ENCODE measurements at places on chromosomes 5 and 9. TPM values are rescaled to one million over a fixed set of nuclear protein-coding genes. Genes with fewer than 3 reads are reported as not detected.

Gene DMRT1
- polyA plus RNA-seq = not detected

Gene FAM81B
- 9.1 TPM for polyA plus RNA-seq

Gene IFNA16
- not detected for polyA plus RNA-seq

Gene AOPEP
- polyA plus RNA-seq = 192 TPM

Gene CTSV
- polyA plus RNA-seq = 0.15 TPM

Gene OR2V2
- polyA plus RNA-seq = not detected

Gene WHRN
- 0.58 TPM for polyA plus RNA-seq

Gene GABRA1
- not detected for polyA plus RNA-seq

Gene KIF12
- not detected for polyA plus RNA-seq

Gene QRFP
- polyA plus RNA-seq = not detected

GRCh38 chr9:84736536-84736935, 67.0 kb downstream of the NTRK2 start:
- H3K27ac ChIP-seq = no peak overlapping the region
- H3K36me3 ChIP-seq = no peaks in the 10 kb centered on the region
- H3K4me3 ChIP-seq = no peak overlapping the region
- H3K4me1 ChIP-seq = no peaks in the 10 kb centered on the region

GRCh38 chr9:133277467-133277866, 2.5 kb upstream of the ABO start:
- no peaks in the 10 kb centered on the region for H3K36me3 ChIP-seq
- H3K27ac ChIP-seq = no peak overlapping the region
- H3K4me1 ChIP-seq = peaks cover 23% of the 10 kb centered on the region

- no peak overlapping the region for H3K27ac ChIP-seq
- DNase-seq = no peak
- H3K27me3 ChIP-seq = no peaks in the 10 kb centered on the region
- no peaks in the 10 kb centered on the region for H3K4me1 ChIP-seq
- no peaks in the 10 kb centered on the region for H3K36me3 ChIP-seq
These were observed 258.9 kb upstream of the TLE4 start for GRCh38 chr9:79312686-79313421.

- DNase-seq = no peak
- no peaks in the 10 kb centered on the region for H3K36me3 ChIP-seq
- H3K27me3 ChIP-seq = no peaks in the 10 kb centered on the region
- H3K4me1 ChIP-seq = peaks cover 96% of the 10 kb centered on the region
- peak overlapping the region; percentile 99 for H3K27ac ChIP-seq
These were observed 24.0 kb upstream of the SYNPO start for GRCh38 chr5:150616506-150616905.

GRCh38 chr5:57259704-57260103, 85.8 kb downstream of the GPBP1 start:
- H3K36me3 ChIP-seq = peaks cover 24% of the 10 kb centered on the region
- DNase-seq = no peak
- H3K27ac ChIP-seq = no peak overlapping the region
- no peak overlapping the region for H3K4me3 ChIP-seq
- no peaks in the 10 kb centered on the region for H3K4me1 ChIP-seq

- H3K4me3 ChIP-seq = no peak overlapping the region
- no peak for DNase-seq
- H3K36me3 ChIP-seq = no peaks in the 10 kb centered on the region
- no peaks in the 10 kb centered on the region for H3K4me1 ChIP-seq
These were observed 3.4 kb downstream of the LMNB1 start for GRCh38 chr5:126780165-126780827.

DNA sequence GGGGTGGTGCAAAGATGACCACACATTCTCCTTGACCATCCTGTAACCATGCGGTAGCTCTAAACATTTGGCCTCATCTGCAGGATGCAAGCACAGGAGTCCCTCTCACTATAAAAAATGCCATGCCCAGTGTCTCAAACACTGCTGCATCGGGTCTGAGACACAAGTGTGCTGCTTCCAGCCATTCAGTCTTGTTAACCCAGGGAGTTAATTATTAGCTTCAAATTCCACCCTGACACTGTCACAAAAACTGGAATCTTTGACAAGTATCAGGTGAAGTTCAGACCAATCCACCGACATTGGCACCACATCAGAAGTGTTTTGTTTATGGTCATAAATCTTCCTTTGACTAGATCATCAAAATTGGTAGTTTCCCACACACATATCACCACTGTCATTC, 119.1 kb upstream of the RASEF start:
- no peaks in the 10 kb centered on the region for H3K27me3 ChIP-seq
- H3K4me3 ChIP-seq = no peak overlapping the region
- peaks cover 5% of the 10 kb centered on the region for H3K4me1 ChIP-seq
- no peak for DNase-seq
- no peak overlapping the region for H3K27ac ChIP-seq

- peaks cover 36% of the 10 kb centered on the region for H3K4me1 ChIP-seq
- H3K36me3 ChIP-seq = no peaks in the 10 kb centered on the region
- no peak overlapping the region for H3K27ac ChIP-seq
These were observed 183.7 kb downstream of the KDM4C start for GRCh38 chr9:6941501-6941900.

DNA sequence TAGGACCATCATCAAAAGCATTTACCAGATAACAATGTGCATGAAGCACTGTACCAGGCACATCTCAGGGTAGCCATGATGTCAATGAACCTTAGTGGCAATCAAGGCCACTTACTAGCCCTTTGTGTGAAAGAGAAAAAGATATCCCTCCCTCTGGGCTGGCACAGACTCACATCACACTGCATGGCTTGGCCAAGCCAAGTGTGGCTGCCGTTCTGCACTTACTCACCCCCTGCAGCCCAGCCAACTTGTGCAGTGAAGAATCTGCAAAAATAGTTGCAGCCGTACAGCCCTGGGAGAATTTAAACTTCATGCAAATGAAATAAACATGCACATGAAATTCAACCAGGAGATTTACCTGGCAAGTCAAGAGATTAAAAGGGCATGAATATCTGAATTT, 333.5 kb downstream of the DEPDC1B start:
- no peak for DNase-seq
- H3K4me3 ChIP-seq = no peak overlapping the region
- H3K4me1 ChIP-seq = no peaks in the 10 kb centered on the region
- H3K36me3 ChIP-seq = no peaks in the 10 kb centered on the region

GRCh38 chr9:128022886-128023285, 42.1 kb upstream of the EEIG1 start:
- no peaks in the 10 kb centered on the region for H3K36me3 ChIP-seq
- H3K27me3 ChIP-seq = no peaks in the 10 kb centered on the region
- peaks cover 52% of the 10 kb centered on the region for H3K4me1 ChIP-seq
- no peak overlapping the region for H3K4me3 ChIP-seq
- no peak for DNase-seq

- H3K27me3 ChIP-seq = no peaks in the 10 kb centered on the region
- no peak overlapping the region for H3K4me3 ChIP-seq
- no peaks in the 10 kb centered on the region for H3K36me3 ChIP-seq
- H3K27ac ChIP-seq = no peak overlapping the region
- H3K4me1 ChIP-seq = no peaks in the 10 kb centered on the region
These were observed 174.9 kb downstream of the TTC39B start for GRCh38 chr9:15132091-15132490.

GRCh38 chr5:42811591-42812446, at the start of gene SELENOP:
Gene SELENOP (minus strand): TSS chr5:42811892. CDS start chr5:42808353, 3,539 bp downstream.
- peak within 1 kb of the TSS; percentile 93 for H3K27ac ChIP-seq
- H3K4me3 ChIP-seq = peak within 1 kb of the TSS; percentile 61
- peak; percentile 84 for DNase-seq

GRCh38 chr5:102654559-102655349, 100.4 kb upstream of the PAM start:
- no peaks in the 10 kb centered on the region for H3K27me3 ChIP-seq
- DNase-seq = no peak
- H3K36me3 ChIP-seq = no peaks in the 10 kb centered on the region
- no peaks in the 10 kb centered on the region for H3K4me1 ChIP-seq
- no peak overlapping the region for H3K4me3 ChIP-seq
- H3K27ac ChIP-seq = no peak overlapping the region

DNA sequence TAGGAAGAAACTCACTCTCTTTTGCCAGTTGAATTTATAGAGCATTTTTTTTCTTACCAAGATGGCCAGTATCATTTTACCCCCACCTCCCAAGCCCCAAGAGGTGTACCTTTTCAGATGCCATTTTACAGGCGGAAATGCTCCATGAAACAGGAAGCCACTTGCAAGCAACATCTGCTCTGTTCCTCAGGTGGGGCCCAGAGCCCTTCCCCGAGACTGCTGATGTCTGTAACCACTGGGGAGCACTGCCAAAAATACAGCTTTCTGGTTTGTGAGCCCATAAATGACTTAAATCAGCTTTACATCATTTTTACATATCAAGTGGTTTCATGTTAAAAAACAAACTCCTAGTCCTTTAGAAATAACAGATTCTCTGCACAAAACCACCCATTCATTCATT, 42.9 kb upstream of the GARNL3 start:
- H3K4me1 ChIP-seq = peaks cover 7% of the 10 kb centered on the region
- no peaks in the 10 kb centered on the region for H3K36me3 ChIP-seq
- H3K27ac ChIP-seq = no peak overlapping the region
- no peak for DNase-seq
- H3K4me3 ChIP-seq = no peak overlapping the region
- H3K27me3 ChIP-seq = no peaks in the 10 kb centered on the region

- peaks cover 26% of the 10 kb centered on the region for H3K4me1 ChIP-seq
- H3K27me3 ChIP-seq = no peaks in the 10 kb centered on the region
- H3K36me3 ChIP-seq = peaks cover 6% of the 10 kb centered on the region
- H3K27ac ChIP-seq = no peak overlapping the region
These were observed 3.3 kb upstream of the TMEM141 start for GRCh38 chr9:136787690-136788400.

All from heart right ventricle (tissue), 16 donors.